Fibroblast of skin of back (primary cell): ENCODE measurements at places on chromosomes 5 and 9.

GRCh38 chr5:107502676-107503060 lies 168.1 kb downstream of the EFNA5 start:
- no peak for DNase-seq

- DNase-seq: no peak
Measured at GRCh38 chr9:114049441-114050225, 28.5 kb downstream of the AMBP start.

- DNase-seq: no peak
Measured at GRCh38 chr5:134119720-134120119, 5.2 kb downstream of the TCF7 start.

DNA sequence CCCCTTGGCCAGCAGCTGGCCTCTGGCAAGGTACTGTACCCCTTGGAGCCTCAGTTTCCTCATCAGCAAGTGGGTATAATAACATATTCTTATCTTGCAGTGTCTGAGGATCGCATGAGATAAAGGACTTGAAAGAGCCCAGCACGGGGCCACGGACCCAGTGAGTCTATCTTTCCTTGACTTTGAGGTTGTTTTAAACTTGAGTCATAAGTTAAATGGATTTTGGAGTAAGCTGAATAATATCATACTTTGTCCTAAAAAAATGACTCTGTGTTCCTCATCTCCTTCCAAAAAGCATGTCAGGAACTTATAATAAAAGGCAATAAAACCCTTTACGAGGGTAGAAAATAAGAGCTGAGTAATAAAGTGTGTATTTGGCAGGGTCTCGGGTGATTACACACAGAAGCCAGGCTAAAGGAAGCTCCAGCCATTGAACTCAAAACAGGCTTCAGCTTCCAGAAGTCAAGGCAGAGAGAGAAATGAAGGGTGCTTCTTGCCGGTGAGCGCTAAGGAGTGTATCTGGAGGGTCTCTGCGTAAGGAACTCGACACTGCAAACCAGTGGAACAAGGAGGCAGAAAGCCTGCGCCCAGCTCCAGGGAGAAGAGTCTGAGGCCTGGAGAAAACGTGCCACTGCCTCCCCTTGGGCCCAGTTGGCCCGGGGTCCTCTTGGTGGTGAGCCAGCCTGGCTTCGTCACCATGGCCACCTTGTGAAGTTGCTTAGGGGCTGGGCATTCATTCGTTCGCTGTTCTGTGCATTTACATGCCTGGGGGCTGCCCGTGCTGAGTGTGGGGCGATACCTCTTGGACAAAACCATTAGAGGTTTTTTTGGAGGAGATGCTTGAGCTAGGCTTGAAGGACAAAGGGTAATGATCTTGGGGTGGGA lies 72.4 kb upstream of the PHYKPL start:
- no peak for DNase-seq

- no peak for DNase-seq
Measured at GRCh38 chr5:116492776-116493175, 81.8 kb downstream of the SEMA6A start.

DNA sequence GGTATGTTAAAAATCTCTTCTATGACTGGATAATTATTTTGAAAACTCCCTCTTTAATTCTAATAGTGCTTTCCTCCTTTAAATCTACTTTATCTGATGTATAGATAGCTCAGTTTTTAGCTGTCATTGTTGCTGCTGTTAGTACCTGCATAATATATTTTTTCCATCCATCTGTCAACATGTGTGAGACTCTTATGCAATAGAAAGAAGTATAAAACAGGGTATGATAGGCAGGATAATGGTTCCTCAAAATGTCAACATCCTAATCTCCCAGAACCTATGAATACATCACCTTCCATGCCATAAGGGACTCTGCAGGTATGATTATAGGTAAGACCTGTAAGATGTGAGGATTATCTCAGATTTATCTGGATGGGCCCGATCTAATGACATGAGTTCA lies 136.9 kb upstream of the LHFPL2 start:
- DNase-seq: no peak

DNA sequence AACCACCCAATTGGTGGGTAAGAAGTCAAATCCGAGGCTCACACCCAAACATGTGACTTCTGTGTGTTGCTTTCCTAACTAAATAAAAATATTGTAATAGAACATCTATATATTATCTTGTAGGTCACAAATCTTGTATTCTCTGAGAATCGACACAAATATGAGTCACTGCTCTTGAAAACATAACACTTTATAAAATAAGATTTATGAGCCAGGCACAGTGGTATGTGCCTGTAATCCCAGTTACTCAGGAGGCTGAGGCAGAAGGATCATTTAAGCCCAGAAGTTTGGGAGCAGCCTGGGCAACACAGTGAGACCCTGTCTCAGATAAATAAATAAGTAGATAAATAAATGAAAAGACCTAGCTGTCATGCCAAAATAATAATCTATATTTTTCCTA lies 624.1 kb downstream of the ANXA1 start:
- DNase-seq: no peak
